ENCODE measurements at places on chromosomes 12 and 14. TPM values are rescaled to one million over a fixed set of nuclear protein-coding genes. Genes with fewer than 3 reads are reported as not detected.
A peak's percentile ranks its signal among the peaks of the same experiment; 100 is the strongest.

ZC3H10 gene
- total RNA-seq, result 2.3 TPM

GRCh38 chr12:48777501-48778400 is 11.1 kb downstream of the ADCY6 start:
- H3K36me3 ChIP-seq, result peaks cover 28% of the 10 kb centered on the region
- no peak for DNase-seq
- no peak overlapping the region for H3K4me3 ChIP-seq
- no peaks in the 10 kb centered on the region for H3K27me3 ChIP-seq
- H3K4me1 ChIP-seq, result no peaks in the 10 kb centered on the region
- H3K27ac ChIP-seq, result no peak overlapping the region

DNA sequence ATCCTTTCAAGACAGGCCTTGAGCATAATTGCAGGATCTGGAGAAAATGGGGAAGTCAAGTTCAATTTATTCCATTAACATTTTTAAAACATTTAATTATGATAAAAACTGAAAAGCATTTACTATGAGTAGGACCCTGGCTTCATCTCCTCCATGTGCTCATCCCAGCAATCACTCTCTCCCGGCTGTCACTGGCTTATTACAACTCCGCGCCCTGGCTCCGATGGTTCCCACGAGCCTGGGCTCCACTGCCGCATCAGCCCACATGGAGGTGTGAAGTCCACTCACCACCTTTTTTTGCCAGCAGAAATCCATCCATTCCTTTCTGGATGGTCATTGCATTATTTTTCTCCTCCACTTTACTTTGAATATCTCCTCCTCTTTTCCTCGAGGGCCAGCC is 194.4 kb downstream of the EMP1 start:
- H3K36me3 ChIP-seq, result no peaks in the 10 kb centered on the region
- H3K4me3 ChIP-seq, result no peak overlapping the region
- no peak for DNase-seq
- H3K27me3 ChIP-seq, result no peaks in the 10 kb centered on the region
- no peaks in the 10 kb centered on the region for H3K4me1 ChIP-seq
- no peak overlapping the region for H3K27ac ChIP-seq

MANSC4 gene
- total RNA-seq, result not detected

RDH12 gene
- 1.4 TPM for total RNA-seq

DNA sequence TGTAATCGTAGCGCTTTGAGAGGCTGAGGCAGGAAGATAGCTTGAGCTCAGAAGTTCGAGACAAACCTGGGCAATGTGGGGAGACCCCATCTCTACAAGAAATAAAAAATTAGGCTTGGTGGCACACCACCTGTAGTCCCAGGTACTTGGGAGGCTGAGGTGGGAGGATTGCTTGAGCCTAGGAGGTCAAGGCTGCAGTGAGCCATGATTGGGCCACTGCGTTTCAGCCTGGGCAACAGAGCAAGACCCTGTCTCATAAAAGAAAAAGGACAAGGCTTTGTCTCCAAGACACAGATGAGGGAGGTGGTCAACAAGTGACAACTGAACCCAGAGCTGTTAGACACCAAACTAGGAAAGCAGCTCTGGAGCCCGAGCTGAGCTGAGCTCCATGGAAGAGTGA is 14.5 kb upstream of the TAMALIN start:
- no peaks in the 10 kb centered on the region for H3K4me1 ChIP-seq
- H3K36me3 ChIP-seq, result peaks cover 22% of the 10 kb centered on the region
- no peaks in the 10 kb centered on the region for H3K27me3 ChIP-seq
- H3K4me3 ChIP-seq, result no peak overlapping the region

DNA sequence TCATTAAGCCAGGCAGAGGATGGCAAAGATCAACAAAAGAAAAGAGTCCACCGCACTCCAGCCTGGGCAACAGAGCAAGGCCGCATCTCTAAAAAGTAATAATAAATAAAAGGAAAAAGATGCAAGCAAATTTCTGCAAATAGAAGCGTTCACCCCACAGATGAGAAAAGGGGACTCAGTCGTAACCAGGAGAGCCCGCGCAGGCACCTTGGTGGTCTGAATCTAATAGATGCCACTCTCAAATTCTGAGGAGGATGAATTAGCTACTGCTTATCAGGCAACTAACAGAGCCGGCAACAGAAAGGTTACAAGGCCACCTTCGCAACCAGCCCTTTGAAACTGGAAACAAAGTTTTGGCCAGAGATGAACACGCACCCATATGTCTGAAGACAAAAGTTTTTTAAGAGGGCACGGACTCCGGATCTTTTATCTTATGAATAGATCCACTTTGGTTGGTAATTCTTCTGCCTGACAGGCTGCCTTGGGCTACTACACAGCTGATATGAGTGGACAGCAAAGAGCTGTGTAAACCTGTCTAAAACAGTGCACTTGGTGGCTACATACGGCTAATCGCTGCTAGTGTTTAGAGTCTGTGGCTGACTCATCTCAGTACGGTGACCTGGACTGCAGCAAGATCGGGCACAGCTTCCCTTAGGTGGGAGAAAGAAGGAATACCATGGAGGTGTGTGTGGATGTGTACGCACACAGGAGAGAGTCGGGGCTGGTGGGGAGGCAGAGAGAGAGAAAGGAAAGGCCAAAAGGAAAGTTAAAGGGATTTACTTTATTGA is 32.9 kb upstream of the TTC7B start:
- no peaks in the 10 kb centered on the region for H3K36me3 ChIP-seq
- H3K4me3 ChIP-seq, result no peak overlapping the region
- no peak overlapping the region for H3K27ac ChIP-seq

DNA sequence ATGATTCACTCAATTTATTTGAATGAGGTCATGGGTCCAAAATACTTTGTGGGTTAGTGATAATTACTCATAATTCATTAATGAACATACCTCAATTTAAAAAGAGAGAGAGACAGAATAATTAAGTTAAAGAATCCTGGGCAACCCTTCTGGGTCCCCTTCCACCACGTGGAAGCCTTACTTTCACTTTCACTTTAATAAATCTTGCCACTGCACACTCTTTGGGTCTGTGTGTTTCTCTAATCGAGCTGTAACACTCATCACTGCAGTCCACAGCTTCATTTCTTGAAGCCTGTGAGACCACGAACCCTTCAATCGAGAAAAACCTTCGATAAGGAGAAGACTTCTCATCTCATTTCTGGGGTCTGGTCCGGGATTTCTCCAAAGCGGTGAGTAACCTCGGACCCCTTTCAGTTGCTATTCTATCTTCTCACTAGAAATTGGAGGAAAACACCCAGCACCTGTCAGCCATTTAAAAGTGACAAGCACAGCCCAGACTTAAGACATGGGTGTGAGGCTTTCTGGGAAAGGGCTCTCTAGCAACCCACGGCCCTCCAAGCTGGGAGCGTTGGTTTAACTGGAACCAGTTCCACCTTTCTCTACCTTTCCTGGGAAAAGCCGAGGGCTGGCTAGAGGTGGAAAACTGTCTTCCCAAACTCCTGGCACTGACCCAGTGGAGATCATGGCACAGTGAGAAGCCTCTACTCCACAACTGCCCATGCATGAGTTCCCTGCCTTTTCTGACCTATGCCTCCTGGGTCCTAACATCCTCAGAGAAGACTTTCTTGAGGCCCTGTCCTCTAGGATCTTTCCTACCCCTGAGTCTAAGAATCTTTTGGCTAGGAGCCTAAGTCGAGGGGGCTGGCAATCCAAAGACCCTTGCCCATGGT is 148.8 kb upstream of the ATF7IP start:
- no peak overlapping the region for H3K27ac ChIP-seq
- H3K27me3 ChIP-seq, result no peaks in the 10 kb centered on the region
- DNase-seq, result no peak
- peak overlapping the region; percentile 30 for H3K4me3 ChIP-seq
- H3K36me3 ChIP-seq, result no peaks in the 10 kb centered on the region
- no peaks in the 10 kb centered on the region for H3K4me1 ChIP-seq

KLHL33 gene
- total RNA-seq, result not detected

ARG2 gene
- 59.7 TPM for total RNA-seq

All from HepG2 (cell line).